RPMI8226 (cell line): ENCODE measurements at places on chromosomes 2 and 18.
A peak's percentile ranks its signal among the peaks of the same experiment; 100 is the strongest.

DNA sequence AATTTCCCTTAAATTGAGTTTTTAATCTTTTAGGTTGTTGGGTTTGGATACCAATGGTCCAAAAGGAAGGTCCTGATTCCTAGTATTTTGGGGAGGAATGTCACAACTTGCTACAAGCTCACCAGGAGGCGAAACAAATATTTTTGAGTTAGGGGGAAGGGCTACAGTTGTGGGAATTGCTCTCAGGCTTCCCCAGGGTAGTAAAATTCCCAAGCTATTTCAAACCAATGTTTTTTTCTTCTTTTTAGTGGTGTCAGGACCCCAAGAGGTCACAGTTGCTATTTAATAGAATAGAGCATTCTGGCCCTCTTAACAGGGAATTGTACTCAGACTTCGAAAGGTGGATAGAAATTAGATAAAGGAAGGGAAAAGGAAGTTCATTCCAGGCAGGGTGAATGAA lies 68.5 kb upstream of the ST3GAL5 start:
- no peak for DNase-seq

DNA sequence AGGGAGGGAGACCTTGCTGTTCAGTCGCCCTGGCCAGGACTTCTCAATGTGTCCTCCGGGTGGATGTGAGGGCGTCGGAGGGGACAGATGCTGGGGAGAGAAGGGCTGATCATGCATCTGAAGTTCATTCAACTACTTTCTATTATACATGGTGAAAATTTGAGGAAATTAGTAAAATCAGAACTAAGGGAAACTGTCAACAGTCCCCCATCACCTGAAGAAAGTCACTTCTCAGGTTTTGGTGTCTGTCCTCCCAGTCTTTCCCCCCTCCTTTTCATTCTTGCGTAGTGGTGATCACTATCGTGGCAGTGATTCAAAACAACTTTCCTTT lies 17.4 kb upstream of the ACKR3 start:
- DNase-seq = no peak

DNA sequence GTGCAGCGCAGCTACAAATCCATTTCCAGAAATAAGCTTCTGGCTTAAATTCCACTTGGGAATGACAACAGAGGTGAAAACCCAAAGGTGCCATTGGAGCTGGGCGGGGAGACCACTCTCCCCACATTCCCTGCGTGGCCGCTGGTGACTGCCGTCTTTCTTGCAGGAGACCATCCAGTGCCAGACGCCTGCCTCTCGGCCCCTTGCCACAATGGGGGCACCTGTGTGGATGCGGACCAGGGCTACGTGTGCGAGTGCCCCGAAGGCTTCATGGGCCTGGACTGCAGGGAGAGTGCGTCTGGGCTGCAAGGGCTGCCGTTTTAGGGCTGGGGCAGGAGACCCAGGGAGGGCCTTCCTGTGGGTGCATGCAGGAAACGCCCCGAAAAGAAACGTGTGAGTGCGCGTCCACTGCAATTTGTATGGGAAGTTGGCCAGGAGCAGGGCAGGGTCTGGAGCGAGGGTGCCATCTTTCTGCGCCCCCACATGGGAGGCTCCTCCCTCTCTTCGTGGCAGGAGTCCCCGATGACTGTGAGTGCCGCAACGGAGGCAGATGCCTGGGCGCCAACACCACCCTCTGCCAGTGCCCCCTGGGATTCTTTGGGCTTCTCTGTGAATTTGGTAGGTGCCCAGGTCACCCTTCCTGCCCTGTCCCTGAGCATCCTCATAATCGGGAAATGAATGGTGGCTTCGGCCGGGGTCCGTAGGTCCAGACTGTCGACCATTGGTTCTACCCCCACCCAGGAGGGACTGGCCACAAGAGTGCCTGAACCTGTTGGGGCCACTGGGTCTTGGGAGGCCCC lies 49.9 kb downstream of the SNED1 start:
- no peak for DNase-seq

DNA sequence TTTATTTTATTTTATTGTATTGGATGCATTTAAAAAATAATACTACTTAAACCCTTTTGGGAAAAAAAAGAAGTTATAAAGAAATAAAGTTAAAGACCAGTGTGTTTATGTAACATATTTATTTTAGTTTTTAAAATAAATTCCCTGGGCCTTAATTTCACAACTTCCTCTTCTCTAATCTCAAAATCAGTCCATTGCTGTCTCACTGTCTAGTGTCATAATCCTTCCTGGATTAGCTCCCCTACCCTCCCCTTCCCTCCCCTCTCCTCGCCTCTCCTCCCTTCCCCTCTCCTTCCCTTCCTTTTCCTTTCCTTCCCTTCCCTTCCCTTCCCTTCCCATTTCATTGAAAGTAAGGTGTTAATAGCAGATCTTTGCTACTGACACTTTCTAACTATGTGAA lies 40.3 kb upstream of the ZEB2 start:
- DNase-seq = no peak

- DNase-seq = no peak
Measured at GRCh38 chr2:58195662-58196061, 45.5 kb downstream of the FANCL start.

GRCh38 chr2:121502246-121502645 lies 28.4 kb upstream of the RNU4ATAC start:
- no peak for DNase-seq

GRCh38 chr18:62883937-62884735 lies 168.8 kb downstream of the PHLPP1 start:
- no peak for DNase-seq

- no peak for DNase-seq
Measured at GRCh38 chr2:24304098-24304497, 56.2 kb downstream of the ITSN2 start.

DNA sequence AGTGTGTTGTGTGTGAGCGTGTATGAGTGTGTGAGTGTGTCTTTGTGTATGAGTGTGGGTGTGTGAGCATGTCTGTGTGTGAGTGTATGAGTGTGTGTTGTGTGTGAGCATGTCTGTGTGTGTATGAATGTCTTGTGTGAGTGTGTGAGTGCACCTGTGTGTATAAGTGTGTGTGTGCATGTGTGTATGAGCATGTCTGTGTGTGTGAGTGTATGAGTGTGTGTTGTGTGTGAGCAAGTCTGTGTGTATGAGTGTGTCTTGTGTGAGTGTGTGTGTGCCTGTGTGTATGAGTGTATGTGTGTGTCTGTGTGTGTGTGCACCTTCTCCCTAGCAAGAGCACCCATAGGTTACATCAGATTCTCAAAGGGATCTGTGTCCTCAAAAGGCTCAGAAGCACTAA lies 28.5 kb upstream of the TNS1 start:
- DNase-seq = no peak

- DNase-seq = no peak
Measured at GRCh38 chr2:41717839-41718238, 330.0 kb upstream of the PKDCC start.

DNA sequence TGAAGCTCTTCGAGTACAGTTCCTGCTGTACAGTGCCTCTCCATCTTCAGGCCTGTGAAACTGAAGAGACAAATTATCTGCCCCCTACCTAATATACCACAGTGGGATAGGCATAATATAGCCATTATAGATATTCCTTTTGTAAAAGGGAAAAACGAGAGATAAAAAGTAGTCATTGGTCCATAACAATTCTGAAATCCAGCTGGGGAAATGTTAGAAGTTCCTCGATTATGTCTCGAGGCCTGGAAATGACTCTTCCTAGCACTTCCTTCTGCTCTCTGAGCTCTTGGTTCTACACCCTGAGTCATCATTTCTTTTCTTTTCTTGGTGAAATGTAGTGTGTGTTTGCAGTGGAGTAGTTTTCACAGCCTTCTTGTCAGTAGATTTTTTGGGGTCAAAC lies 51.5 kb downstream of the ASB1 start:
- DNase-seq = no peak

DNA sequence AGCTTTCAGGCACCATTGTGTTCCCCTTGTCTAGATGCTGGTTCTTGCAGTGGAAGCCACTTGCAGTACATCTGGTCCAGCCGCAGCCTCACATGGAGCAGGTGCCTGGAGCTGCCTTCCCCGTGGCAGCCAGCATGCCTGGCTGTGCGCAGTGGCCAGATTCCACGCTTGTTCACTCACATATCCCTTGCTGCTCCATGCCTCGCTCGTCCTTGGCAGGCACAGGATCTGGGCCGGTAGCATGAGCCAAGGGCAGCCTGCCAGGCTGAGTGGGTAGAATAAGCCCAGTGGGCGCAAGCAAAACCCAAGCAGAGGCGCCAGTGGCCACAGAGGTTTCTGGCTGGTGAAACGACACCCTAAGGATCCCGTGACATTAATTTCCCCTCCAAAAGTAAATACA lies 20.6 kb downstream of the TMX3 start:
- no peak for DNase-seq

GRCh38 chr2:46615555-46615954 lies 136.2 kb downstream of the TMEM247 start:
- DNase-seq = no peak

DNA sequence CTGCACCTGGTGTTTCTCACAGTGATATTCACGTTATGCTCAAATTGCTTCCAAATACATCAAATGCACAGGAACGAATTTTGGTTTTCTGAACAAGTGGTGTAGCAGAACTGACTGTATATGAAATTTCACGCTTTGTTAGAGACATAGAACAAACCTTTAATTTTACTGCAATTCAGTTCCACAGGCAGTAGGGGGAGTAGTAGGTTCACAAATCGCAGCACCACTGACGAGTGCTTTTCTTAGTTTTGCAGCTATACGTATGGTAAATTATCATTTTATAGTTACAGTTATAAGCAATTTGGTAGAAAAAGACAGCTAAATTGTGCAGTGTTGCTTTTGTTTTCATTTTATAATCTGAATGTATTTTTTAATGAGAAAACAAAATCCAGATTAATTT lies 113.3 kb downstream of the KIAA1328 start:
- peak; percentile 23 for DNase-seq

- DNase-seq = peak; percentile 46
Measured at GRCh38 chr2:46252891-46253659, 44.1 kb upstream of the EPAS1 start.

- no peak for DNase-seq
Measured at GRCh38 chr2:73259276-73259675, 25.0 kb downstream of the FBXO41 start.

DNA sequence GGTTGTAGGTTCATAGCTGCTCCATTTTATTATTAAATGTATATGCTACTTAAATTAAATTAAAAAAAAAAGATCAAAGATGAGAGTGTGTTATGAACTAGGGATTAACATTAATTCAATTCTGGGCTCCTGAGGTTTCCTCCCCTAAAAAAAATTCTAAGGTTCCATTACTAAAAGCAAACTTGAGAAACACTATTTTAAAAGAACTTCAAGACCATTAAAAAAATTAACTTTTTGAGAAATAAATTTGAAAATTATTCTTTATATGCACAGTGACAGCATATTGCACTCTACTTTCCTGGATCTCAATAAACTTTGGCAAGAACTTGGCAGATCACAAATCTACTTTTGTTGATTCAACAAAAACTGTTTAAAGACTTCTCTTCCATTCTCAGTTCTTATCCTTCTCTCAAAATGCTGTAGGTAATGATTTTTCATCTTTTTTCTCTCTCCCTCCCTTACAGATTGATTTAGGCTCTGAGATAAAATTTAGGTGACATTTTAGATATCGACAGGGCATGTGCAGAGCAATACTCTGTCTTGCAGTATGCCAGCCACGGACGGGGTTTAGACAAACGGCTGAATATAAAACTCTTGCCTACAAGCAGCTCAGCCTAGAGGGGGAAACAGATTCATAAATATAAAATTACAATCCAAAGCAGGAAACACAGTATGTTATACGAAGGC lies 592 bp upstream of the MARS2 start:
- no peak for DNase-seq

- DNase-seq = no peak
Measured at GRCh38 chr2:85303780-85304531, 23.8 kb downstream of the TGOLN2 start.

DNA sequence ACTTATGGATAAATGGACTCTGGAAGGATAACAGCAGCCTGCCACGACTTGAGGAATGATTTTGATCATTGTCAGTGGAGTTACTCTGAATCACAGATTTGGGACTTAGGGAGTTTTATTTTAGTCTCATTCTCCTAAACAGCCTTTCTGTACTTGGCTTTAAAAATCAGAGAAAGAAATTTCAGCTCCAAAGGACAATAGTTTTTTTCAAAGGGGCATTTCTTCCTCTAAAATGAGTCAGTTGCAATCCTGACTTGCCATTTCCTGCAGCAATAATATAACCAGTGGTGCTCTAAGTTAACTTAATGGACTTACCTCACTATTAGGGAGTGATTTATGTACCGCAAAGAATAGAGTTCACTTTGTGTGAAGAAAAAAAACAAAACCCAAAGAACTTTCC lies 35.1 kb upstream of the MTX2 start:
- DNase-seq = no peak

DNA sequence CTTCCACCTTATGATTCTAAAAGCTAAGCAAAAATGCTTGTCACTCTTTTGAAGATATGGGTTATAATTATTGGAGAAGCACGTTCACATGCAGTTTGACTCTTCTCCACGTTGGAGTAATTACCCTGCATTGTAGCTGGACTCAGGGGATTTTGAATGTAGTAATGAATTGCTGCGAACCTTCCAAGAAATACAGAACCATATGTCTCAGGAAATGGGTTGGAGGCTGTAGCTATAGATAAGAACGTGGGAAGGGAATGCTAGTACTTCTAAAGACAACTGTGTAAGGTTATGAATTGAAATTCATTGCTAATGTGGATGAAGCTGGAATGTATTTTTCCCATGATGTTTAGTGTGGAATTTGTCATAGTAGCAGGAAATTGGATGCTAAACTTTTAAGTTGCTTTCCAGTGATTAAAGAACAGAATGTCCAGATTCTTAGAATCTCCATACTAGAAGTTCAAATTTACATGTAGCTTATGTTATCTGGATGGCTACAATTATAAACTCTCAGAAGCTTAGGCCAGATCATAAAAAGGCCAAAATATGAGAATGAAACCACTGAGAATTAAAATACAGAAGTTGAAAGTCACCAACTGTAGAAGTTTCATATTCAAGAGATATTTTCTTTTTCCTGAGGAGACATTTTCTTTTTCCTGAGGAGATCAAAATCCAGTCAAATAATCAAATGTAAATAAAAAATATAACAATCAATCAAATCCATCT lies 27.3 kb upstream of the SPOPL start:
- DNase-seq = no peak

- no peak for DNase-seq
Measured at GRCh38 chr2:48328159-48328809, 201.7 kb upstream of the STON1 start.

DNA sequence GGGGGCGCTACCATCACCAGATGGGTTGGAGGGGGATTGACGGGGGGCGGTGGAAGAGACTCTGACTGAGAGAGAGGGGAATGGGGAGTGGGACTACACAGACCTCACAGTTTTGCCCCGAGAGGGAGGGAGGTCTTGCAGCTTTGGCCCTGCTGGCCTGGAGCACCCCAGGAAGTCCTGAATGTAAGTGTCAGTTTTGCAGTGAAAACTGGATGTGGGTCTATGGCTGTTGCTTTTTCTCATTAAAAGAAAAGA lies 2.4 kb downstream of the TCF7L1 start:
- DNase-seq = no peak

GRCh38 chr18:77062518-77063003 lies 70.0 kb downstream of the MBP start:
- peak; percentile 93 for DNase-seq
